Fibroblast of skin of abdomen (primary cell): ENCODE measurements at places on chromosomes 1 and 21.

- no peak for DNase-seq
Observed at GRCh38 chr1:2248127-2248826, 20.2 kb downstream of the SKI start.

GRCh38 chr1:96510911-96511310 lies 210.7 kb upstream of the PTBP2 start:
- DNase-seq = no peak

DNA sequence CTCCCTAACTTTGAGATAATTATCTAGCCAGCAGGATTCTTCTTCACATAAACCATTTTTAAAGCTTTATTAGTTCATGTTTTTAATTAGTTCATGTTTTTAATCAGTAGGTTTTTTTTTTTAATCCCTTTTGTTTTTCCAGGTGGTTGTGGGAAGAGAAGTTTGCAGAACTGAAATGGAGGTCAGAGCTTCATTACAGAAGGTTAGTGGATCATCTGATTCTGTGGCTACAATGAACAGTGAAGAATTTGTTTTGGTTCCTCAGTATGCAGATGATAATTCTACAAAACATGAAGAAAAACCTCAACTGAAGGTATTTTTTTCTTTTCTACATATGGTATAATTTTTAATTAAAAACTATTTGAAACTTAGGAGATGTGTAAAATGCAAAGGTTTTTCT lies 59.7 kb downstream of the RABGAP1L start:
- no peak for DNase-seq

- no peak for DNase-seq
Observed at GRCh38 chr1:118155106-118155505, 29.9 kb downstream of the SPAG17 start.

GRCh38 chr1:81232420-81232819 lies 568.3 kb upstream of the ADGRL2 start:
- peak; percentile 45 for DNase-seq

- no peak for DNase-seq
Observed at GRCh38 chr1:76562292-76562691, 305.0 kb upstream of the ST6GALNAC5 start.

GRCh38 chr1:56120021-56120420 lies 459.3 kb downstream of the PLPP3 start:
- peak; percentile 50 for DNase-seq

DNA sequence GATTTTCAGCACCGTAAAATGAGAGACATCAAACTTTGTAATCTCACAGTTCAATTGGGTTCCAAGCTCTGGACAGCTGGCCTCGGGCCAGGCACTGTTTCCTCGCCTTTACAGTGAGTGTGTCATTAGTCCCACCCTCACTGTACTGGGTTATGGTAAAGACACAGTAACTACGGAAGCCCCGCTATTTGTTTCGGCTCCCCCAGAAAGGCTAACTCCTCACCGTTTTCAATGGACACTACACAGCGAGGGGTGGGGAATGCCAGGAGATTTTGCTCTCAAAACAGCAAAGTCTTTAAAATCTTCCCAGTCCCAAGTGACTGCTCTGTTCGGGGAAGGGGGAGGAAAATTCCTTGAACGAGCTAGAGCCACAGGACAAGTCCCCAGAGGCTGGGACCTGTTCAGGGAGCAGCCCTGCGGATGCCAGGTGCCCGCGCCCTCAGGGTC lies 757 bp upstream of the SPSB1 start:
- DNase-seq = peak; percentile 76

DNA sequence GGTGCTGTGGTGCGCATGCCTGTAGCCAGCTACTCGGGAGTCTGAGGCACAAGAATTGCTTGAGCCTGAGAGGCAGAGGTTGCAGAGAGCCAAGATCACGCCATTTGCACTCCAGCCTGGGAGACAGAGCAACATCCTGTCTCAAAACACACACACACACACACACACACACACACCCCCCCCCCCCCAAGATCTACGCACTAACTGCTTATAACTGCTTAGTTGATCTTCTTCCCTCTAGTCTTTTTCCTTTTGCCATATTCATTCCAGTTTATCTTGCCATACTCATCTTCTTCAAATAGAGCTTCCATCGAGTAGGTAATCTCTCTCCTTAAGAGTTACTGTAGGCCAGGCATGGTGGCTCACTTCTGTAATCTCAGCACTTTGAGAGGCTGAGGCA lies 20.9 kb downstream of the EPB41 start:
- DNase-seq = no peak

DNA sequence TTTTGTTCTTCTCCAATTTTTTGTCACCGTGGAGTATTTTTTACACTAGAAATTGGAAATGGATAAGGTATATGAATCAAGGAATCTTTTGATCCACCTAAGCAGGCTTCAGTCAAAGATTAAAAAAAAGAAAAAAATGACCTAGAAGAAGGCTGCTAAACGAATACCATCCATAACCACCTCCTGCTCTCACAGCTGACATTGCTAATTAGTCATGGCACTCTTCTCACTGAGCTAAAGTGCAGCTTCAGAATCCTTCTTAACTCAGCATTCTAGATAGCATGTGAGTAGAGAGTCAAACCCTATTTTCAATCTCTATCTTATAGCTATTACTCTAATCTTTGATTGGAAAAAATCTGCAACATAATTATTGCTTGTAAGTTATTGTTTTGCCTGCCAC lies 40.2 kb upstream of the ST6GALNAC5 start:
- peak; percentile 21 for DNase-seq

DNA sequence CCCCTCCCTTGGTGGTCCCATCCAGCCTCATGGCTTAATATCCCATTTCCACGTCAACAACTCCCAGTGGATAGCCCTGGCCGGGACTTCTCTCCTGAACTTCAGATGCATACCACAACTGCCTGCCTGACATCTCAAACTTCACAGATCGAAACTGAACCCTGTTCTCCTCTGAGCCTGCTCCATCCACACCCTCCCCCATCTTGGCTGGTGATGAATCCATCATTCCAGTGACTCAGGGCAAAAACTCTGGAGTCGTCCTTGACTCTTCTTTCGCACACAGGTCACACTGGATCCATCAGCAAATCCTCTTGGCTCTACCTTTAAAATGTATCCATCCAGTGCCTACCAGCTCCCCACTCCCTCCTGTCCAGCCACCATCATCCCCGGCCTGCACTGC lies 3.9 kb downstream of the TAS1R2 start:
- DNase-seq = no peak

- DNase-seq = no peak
Observed at GRCh38 chr1:43052786-43053439, 94.2 kb upstream of the SLC2A1 start.

GRCh38 chr1:87523466-87523865 lies 194.8 kb downstream of the LMO4 start:
- DNase-seq = no peak

GRCh38 chr1:198904321-198904720 lies 265.5 kb downstream of the PTPRC start:
- peak; percentile 54 for DNase-seq

- no peak for DNase-seq
Observed at GRCh38 chr1:26434161-26434752, 2.1 kb downstream of the DHDDS start.

GRCh38 chr1:236320671-236321070 lies 38.9 kb upstream of the ERO1B start:
- DNase-seq = no peak

GRCh38 chr1:167860231-167860923 lies 53.6 kb downstream of the ADCY10 start:
- DNase-seq = peak; percentile 31

- no peak for DNase-seq
Observed at GRCh38 chr1:86616871-86617270, 70.0 kb downstream of the CLCA4 start.

- DNase-seq = peak; percentile 85
Observed at GRCh38 chr1:59272507-59272906, 24.4 kb upstream of the FGGY start.

- DNase-seq = no peak
Observed at GRCh38 chr1:80274256-80274655, 1267.7 kb upstream of the ADGRL4 start.

DNA sequence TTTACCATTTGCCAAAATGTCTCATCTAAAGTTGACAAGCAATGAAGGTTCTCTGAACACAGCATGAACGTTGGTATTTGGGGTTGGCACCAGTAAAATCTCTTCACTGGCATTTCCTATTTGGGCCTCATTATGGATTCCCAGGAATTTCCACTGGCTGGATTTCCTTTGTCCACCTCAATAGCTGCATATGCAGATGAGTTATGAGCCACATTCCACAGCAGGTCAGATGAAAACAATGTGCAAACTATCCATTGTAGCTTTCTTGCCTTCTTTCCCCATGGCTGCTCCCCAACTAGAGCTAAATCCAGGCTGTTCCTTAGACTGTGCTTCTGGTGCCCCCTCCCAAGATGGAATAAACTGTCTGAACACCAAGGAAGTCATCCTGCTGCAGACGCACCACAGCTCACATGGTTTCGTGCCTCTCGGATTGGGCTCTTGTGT lies 168.1 kb upstream of the FGGY start:
- peak; percentile 92 for DNase-seq

- DNase-seq = peak; percentile 44
Observed at GRCh38 chr21:38679534-38679933, 126.2 kb upstream of the ETS2 start.

- no peak for DNase-seq
Observed at GRCh38 chr1:100670083-100670482, 49.5 kb upstream of the VCAM1 start.

DNA sequence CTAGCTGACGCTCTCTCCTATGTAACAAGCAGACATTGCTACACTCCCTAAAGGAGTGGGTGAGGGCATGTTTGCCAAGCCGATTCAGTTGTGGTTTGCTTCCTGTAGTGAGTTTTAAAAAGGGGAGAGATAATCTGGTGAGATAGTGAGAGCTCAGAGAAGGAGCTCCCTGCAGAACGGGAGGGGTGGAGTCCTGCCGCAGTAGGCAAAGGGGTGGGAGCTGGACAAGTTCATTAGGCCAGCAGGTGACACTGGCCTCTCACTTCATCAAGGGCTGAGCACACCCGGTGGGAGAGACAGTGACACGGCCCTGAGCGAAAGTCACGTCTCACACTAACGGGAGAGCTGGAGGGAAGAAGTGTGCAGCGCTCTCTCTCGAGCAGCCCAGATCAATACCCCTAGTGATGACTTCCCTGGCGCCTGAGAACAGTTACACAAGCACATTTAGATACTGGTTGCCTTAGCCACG lies 144.0 kb upstream of the CD34 start:
- DNase-seq = no peak

DNA sequence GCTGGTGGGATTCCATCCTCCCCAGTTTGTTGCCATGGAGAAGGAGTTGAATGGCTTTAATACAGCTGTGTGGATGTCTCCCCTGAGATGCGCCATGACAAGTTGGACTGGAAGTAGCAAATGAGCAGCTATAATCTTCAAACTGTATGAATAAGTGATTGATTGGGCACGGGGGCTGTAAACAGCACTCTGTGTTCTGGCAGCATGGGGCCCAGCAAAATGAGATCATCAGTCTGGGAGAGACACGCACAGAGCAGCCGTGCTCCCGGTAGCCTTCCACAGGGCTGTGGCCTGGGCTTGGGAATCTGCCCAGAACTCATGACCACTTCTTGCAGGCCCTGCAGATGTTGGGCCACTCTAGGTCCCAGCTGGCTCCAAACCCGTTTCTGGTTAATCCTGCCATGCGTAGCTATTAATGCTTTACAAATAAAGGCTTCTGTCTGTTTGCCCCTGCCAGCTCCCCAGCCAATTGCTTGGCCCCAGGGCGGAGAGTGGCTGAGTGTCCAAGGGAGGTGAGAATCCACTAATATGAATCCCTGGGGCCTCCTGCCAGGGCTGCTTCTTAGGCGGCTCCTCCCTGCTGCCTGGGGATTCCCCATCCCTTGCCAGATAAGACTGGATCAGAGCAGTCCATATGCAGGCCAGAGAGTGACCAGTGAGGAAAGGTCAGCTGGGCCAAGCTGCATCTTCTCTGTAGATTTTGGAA lies 642.9 kb downstream of the AJAP1 start:
- no peak for DNase-seq

GRCh38 chr1:226203240-226203639 lies 16.7 kb upstream of the ACBD3 start:
- no peak for DNase-seq

DNA sequence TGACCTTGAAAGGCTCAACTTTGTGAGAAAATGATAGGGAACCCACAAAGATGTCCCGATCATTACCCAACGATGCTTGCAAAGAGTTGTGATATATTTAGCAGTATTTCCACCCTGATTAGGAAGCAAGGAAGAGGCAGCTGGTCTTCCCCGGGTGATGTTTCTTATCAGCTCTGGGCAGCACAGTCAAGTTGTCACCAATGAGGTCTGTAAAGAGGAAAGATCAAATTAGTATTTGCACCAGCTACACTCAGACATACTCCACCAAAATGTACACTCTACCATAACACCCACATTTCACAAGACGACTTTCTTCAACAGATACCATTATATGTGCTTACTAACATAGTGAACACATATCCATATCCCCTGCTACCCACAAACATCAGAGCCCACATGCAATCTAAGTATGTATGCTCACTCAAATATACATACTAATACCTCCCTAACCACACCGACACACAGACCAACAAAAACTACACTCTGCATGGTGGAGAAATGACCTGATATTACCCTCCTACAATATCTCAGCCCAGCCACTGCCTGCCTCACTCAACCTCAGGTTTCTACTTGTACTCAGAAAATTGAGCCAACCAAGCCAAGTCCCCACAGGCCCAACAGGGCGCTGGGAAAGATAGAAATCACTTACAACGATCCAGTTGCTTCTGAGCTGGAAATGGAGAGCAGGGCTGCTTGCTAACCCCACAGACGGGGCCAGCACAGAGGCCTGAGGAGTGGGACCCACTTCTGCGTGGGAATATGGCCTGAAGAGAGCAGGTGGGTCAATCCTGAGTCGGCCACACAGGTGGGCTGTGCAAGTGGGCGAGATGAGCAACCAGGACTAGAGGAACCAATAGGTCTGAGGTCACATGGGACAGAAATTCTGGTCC lies 4.6 kb upstream of the BTG2 start:
- no peak for DNase-seq

DNA sequence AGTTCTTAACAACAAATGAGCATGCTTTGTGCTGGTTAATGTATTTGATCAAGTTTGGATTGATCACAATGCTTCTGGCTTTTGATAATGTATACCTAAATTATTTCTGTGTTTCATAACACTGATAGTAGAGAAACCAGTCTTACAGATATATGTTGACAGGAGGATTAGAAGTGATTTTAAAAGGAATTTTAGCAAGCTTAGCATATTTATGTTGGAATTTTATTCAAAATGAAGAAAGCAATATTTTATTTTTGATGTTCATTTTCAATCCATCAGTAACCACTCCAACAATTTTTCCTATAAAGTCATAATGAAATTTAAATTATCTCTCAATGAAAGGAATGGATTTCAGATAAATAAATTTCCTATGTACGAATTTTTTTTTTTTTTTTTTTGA lies 291.8 kb downstream of the HHIPL2 start:
- no peak for DNase-seq
